ENCODE measurements at places on chromosomes 3 and 15.

DNA sequence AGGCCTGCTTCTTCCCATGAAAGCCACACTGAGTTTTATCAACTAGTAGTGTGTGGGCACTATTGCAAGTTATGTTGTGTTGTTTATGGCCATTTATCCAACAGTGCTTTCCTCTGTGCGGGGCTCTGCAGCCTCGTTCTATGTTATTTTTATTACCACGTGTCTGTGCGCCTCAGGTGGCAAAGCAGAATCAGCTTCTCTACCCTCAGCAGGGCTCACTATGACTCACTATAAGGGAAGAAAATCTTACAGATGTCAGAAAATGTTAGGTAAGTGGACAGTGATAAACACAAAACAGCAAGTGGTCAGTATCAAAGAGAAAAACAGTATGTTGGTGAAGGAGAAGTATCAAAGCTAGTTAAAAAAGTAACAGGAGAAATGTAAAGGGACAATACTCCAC is 61.4 kb downstream of the MOBP start:
- no peak overlapping the region for H3K27ac ChIP-seq
- no peaks in the 10 kb centered on the region for H3K36me3 ChIP-seq
- no peaks in the 10 kb centered on the region for H3K4me1 ChIP-seq
- DNase-seq = no peak
- no peaks in the 10 kb centered on the region for H3K27me3 ChIP-seq

DNA sequence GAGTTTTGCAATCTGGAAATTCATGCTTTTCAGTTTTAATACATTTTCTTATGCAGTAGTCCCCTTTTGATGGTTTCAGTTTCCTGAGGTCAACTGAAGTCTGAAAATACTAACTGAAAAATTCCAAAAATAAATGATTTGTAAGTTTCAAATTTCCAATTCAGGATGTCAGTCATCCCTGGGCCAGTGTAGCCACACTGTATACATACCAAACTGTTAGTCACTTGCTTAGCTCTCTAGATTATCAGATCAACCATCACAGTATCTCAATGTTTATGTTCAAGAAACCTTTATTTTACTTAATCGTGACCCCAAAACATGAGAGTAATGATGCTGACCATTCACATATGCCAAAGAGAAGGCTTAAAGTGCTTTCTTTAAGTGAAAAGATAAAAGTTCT is 715.5 kb downstream of the GBE1 start:
- H3K4me1 ChIP-seq = no peaks in the 10 kb centered on the region
- no peaks in the 10 kb centered on the region for H3K27me3 ChIP-seq
- no peak overlapping the region for H3K27ac ChIP-seq
- DNase-seq = no peak

DNA sequence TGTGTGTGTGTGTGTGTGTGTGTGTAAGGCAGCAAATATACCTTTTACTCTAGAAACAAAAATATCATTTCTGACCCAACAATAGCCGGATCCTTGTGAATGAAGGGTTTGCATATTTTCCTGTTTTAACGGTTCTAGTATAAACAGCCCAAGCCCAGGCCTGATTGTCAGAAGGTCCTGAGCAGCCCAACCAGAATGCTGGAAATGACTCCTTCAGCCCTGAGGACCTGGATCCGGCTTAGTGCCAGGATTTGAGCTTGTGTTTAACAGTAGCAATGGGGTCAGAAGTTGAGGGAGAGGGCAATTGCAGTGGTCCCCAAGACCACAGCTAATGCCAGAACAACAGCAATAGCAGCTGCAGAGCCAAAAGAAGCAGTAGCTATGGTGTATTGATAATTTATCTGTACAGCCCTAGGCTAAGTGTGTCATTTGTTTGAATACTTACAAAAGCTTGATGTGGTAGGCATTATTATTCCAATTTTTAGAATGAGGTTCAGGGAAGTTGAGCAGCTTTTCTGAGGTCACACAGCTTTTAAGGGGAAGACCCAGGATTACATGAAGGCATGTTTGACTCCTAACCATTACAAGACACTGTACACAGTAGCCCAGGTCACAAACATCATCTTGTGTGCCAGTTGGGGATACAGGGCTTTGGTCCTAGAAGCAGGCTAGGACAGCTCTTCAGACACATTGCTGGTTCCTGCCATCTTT is 12.8 kb downstream of the FOXL2 start:
- no peak for DNase-seq
- H3K4me3 ChIP-seq = no peak overlapping the region
- H3K27ac ChIP-seq = no peak overlapping the region
- peaks cover 81% of the 10 kb centered on the region for H3K27me3 ChIP-seq

DNA sequence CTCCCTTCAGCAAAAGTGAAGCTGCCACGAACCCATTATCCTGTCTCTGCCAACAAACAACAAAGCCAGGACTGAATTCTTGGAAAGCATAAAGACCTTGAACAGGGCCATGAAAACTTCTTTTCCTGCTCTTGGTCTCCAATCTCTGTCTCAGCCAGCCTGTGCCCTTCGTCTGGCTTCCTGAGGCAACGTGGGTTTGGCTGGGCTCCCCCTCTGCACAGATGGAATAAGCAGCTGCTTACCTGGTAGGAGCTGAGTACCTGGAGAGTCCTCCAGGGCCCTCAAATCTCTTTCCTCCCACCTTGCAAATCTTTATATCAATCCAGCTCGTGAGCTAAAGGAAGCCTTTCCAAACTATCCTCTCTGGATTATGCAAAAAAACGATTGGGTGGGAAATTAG is 97.6 kb upstream of the PSMD6 start:
- H3K4me1 ChIP-seq = no peaks in the 10 kb centered on the region
- H3K4me3 ChIP-seq = no peak overlapping the region
- DNase-seq = no peak
- H3K36me3 ChIP-seq = peaks cover 26% of the 10 kb centered on the region

GRCh38 chr3:86790884-86791549 is 199.9 kb downstream of the VGLL3 start:
- no peaks in the 10 kb centered on the region for H3K36me3 ChIP-seq
- H3K4me3 ChIP-seq = no peak overlapping the region
- DNase-seq = no peak
- H3K27me3 ChIP-seq = no peaks in the 10 kb centered on the region
- H3K4me1 ChIP-seq = peaks cover 14% of the 10 kb centered on the region
- H3K27ac ChIP-seq = no peak overlapping the region

GRCh38 chr15:91928675-91929074 is 75.2 kb downstream of the SLCO3A1 start:
- no peaks in the 10 kb centered on the region for H3K36me3 ChIP-seq
- no peak overlapping the region for H3K4me3 ChIP-seq
- H3K27ac ChIP-seq = peak overlapping the region; percentile 40
- no peak for DNase-seq
- H3K4me1 ChIP-seq = no peaks in the 10 kb centered on the region

DNA sequence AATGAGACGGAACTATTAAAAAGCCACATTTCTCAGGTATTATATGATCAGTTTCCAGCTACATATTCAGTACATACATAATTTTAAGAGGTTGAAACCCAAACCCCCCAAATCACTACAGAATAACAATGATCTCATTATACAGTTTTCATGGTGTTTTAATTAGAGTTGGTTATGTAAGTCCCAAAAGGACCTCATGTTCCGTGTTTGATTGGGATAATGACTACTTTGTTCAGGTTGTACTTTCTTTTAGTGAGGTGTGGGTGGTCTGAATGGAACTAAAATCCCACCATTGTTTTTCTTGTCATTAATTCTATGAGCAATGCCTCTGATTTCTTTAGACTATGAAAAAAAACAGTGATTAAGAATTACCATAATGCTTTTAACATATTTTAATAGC is 905.6 kb downstream of the NAALADL2 start:
- H3K27me3 ChIP-seq = no peaks in the 10 kb centered on the region
- DNase-seq = no peak
- H3K36me3 ChIP-seq = no peaks in the 10 kb centered on the region
- H3K27ac ChIP-seq = no peak overlapping the region

GRCh38 chr15:82272154-82272553 is 9.5 kb downstream of the SAXO2 start:
- H3K36me3 ChIP-seq = peaks cover 21% of the 10 kb centered on the region
- H3K4me3 ChIP-seq = no peak overlapping the region
- no peaks in the 10 kb centered on the region for H3K4me1 ChIP-seq
- peaks cover 4% of the 10 kb centered on the region for H3K27me3 ChIP-seq
- no peak for DNase-seq

- H3K4me1 ChIP-seq = peaks cover 3% of the 10 kb centered on the region
- H3K36me3 ChIP-seq = no peaks in the 10 kb centered on the region
- no peak overlapping the region for H3K27ac ChIP-seq
- DNase-seq = no peak
- no peak overlapping the region for H3K4me3 ChIP-seq
These were observed 208.8 kb downstream of the ADAMTS17 start for GRCh38 chr15:100133001-100133400.

DNA sequence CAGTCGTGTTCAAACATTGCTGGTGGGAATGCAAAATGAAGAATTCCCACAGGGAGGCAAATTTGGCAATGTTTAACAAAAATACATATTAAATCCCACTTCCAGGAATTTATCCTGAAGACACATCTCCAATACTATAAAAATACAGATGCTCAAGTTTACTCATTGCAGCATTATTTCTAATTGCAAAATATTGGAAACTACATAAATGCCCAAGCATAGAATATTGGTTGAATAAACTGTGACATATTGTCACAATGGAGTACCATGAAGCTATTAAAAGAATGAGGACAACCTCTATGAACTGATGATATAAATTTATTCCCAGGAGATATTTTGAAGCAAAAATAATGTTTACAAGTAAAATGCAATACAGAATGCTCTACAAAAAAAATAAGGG is 49.7 kb upstream of the UBE2E2 start:
- no peaks in the 10 kb centered on the region for H3K27me3 ChIP-seq
- no peaks in the 10 kb centered on the region for H3K4me1 ChIP-seq
- no peak overlapping the region for H3K4me3 ChIP-seq
- H3K36me3 ChIP-seq = no peaks in the 10 kb centered on the region

DNA sequence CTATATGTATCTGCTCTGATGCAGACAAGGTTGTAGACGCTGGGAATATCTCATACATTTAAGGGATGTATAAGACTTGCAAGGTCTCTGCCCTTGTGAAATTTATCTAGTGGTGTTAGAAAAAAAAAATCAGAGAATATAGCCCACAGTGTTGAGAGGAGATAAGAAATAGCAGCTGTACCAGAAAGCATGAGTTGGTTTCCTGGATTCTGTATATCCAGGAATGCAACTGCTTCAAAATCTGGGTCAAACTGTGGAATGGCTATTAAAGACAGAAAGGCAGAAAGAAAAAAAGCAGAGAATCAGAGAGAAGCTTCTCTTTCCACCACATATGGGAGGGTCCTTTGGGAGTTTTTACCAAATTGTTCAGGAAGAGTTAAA is 1.5 kb upstream of the TMEM212 start:
- peaks cover 33% of the 10 kb centered on the region for H3K4me1 ChIP-seq
- H3K27ac ChIP-seq = no peak overlapping the region
- no peaks in the 10 kb centered on the region for H3K36me3 ChIP-seq
- no peak for DNase-seq
- no peaks in the 10 kb centered on the region for H3K27me3 ChIP-seq

DNA sequence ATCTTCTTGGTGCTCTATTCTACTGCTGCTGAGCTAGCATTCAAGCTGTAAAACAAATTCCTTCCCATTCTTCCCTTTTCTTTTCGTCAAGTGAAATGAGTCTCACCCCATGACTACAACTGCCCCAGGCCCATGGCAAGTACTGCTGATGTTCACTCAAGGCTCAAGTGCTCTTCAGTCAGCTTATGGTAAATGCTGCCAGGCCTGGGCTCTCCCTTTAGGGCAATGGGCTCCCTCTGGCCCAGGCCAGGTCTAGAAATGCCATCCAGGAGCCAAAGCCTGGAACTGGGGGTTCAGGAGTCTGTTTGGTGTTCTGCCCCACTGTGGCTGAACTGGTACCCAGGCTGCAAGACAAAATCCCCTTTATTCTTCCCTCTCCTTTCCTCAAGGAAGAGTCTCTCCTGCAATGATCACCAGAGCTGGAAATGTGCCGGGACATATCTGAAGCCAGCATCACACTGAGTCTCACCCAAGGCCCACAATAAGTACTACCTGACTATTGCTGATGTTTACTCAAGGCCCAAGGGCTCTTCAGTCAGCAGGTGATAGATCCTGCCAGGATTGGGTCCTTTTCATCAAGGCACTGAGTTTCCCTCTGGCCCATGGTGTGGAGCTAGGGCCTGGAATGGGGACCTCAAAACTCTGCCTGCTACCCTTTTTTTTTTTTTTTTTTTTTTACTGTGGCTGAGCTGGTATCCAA is 205.0 kb upstream of the STAC start:
- no peak for DNase-seq
- no peaks in the 10 kb centered on the region for H3K27me3 ChIP-seq
- no peak overlapping the region for H3K27ac ChIP-seq
- H3K36me3 ChIP-seq = no peaks in the 10 kb centered on the region

DNA sequence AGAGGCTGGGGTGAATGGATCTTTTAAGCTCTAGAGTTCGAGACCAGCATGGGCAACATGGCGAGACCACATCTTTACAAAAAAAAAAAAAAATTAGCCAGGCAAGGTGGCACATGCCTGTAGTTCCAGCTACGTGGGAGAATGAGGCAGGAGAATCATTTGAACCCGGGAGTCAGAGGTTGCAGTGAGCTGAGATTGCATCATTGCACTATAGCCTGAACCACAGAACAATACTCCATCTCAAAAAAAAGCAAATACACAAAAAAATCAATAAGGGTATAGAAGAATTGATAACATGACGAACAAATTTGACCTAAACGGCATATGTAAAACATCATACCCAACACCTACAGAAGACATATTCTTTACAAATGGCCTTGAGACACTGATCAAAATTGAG is 668.4 kb downstream of the MECOM start:
- H3K27ac ChIP-seq = no peak overlapping the region
- no peak overlapping the region for H3K4me3 ChIP-seq
- H3K27me3 ChIP-seq = no peaks in the 10 kb centered on the region

GRCh38 chr15:31605467-31605931 is 278.9 kb downstream of the KLF13 start:
- peaks cover 4% of the 10 kb centered on the region for H3K4me1 ChIP-seq
- H3K4me3 ChIP-seq = no peak overlapping the region
- peak; percentile 28 for DNase-seq
- H3K27ac ChIP-seq = no peak overlapping the region
- peaks cover 17% of the 10 kb centered on the region for H3K27me3 ChIP-seq

GRCh38 chr3:186361762-186362536 is at the start of gene DGKG:
TSS of gene DGKG (minus strand) at chr3:186362234. CDS start at chr3:186320459, 41,775 bp downstream.
- H3K36me3 ChIP-seq = no peaks in the 10 kb centered on the region
- H3K27ac ChIP-seq = no peak within 1 kb of the TSS
- peak within 1 kb of the TSS; percentile 75 for H3K4me3 ChIP-seq
- peaks cover 84% of the 10 kb centered on the region for H3K27me3 ChIP-seq
- no peak for DNase-seq
- peaks cover 18% of the 10 kb centered on the region for H3K4me1 ChIP-seq

GRCh38 chr3:16945330-16945729 is 60.6 kb downstream of the PLCL2 start:
- no peak overlapping the region for H3K27ac ChIP-seq
- no peak overlapping the region for H3K4me3 ChIP-seq
- peaks cover 20% of the 10 kb centered on the region for H3K4me1 ChIP-seq
- DNase-seq = no peak
- H3K27me3 ChIP-seq = no peaks in the 10 kb centered on the region

- H3K4me3 ChIP-seq = no peak overlapping the region
- H3K36me3 ChIP-seq = no peaks in the 10 kb centered on the region
- H3K27ac ChIP-seq = no peak overlapping the region
- no peak for DNase-seq
- peaks cover 10% of the 10 kb centered on the region for H3K4me1 ChIP-seq
These were observed 566.0 kb downstream of the GBE1 start for GRCh38 chr3:81195478-81195877.
